B cell (primary cell): ENCODE measurements at places on chromosomes 12 and 14. TPM values are rescaled to one million over a fixed set of nuclear protein-coding genes. Genes with fewer than 3 reads are reported as not detected.

DNA sequence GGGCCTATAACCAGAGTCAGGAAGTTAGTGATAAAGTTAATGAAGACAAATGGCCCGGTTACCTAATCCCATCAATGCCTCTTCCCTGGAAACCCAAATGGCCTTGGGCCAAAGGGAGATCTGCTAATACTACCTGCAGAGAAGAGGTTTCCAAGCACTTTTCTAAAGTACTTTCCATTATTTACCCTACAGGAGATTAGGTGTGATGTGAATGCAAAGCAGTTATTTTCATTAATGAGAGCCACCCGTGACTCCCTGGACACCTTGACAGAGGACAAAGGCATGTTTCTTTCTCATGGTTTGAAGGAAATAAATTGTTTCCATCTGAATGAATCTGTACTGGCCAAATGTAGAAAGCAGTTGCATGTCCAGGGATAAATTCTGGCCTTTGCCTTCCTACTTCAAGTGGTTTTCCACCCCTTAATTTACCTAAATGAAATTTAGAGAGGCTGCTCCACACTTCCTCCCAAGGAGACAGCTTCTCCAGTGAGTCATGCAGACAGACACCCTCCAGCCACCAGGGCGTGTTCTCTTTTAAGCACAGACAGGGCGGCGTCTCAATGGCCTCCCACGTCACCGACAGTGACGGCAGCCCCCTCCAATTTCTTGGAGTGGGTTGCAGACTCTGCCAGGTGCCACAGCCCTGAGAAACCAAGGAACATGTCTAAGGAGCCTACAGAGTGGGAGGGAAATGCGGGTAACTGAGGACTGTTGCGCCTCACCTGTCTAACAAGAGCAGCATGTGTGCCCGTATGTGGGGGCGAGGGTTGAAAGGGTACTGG lies 43.9 kb upstream of the GNPNAT1 start:
- no peak for DNase-seq
- no peaks in the 10 kb centered on the region for H3K36me3 ChIP-seq
- no peak overlapping the region for H3K27ac ChIP-seq
- no peaks in the 10 kb centered on the region for H3K4me1 ChIP-seq
- H3K4me3 ChIP-seq: no peak overlapping the region
- H3K27me3 ChIP-seq: no peaks in the 10 kb centered on the region

DNA sequence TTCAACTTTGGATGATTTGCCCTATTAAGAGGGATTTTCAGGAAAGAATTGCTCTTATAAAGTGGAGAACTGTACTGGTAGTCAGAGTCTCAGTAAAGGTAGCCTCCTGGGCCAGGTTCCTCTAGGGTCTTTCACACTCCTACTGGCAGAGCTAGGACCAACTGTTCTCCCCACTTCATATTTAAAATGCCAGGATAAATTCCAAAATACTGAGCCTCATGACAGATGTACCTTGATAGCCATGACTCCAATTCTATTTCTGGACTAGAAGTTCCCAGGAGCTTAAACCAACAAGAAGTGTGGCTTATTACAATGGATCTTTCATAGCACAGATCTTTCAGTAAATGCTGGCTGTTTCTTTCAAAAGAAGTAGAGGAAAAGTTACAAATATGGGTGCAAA lies 126.5 kb downstream of the C12orf75 start:
- no peak overlapping the region for H3K4me3 ChIP-seq
- H3K27me3 ChIP-seq: peaks cover 6% of the 10 kb centered on the region
- H3K27ac ChIP-seq: no peak overlapping the region
- H3K4me1 ChIP-seq: no peaks in the 10 kb centered on the region

DNA sequence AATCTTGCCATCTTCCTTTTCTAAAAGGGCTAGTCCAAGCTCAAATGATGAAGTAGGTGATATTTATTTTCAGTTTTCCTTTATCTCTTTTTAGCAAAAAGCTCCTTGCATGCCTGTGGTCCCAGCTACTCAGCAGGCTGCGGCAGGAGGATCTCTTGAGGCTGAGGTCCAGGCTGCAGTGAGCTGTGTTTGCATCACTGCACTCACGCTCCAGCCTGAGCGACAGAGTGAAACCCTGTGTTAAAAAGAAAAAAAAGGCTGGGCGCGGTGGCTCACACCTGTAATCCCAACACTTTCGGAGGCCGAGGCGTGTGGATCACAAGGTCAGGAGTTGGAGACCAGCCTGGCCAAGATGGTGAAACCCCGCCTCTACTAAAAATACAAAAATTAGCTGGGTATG lies 5.0 kb downstream of the TMEM116 start:
- no peak overlapping the region for H3K4me3 ChIP-seq
- DNase-seq: no peak
- H3K36me3 ChIP-seq: no peaks in the 10 kb centered on the region
- H3K27me3 ChIP-seq: no peaks in the 10 kb centered on the region
- H3K4me1 ChIP-seq: peaks cover 23% of the 10 kb centered on the region
- no peak overlapping the region for H3K27ac ChIP-seq

Gene CLEC4A
- total RNA-seq: 1.6 and 3.2 TPM in 2 replicates

Gene RD3L
- not detected in 2 replicates for total RNA-seq

Gene AVPR1A
- total RNA-seq: not detected in 2 replicates
